Right ventricle myocardium superior (tissue), 1 donor: ENCODE measurements at places on chromosomes 3 and 15.

- DNase-seq = no peak
These were observed 20.9 kb downstream of the TBC1D21 start for GRCh38 chr15:73894133-73894814.

DNA sequence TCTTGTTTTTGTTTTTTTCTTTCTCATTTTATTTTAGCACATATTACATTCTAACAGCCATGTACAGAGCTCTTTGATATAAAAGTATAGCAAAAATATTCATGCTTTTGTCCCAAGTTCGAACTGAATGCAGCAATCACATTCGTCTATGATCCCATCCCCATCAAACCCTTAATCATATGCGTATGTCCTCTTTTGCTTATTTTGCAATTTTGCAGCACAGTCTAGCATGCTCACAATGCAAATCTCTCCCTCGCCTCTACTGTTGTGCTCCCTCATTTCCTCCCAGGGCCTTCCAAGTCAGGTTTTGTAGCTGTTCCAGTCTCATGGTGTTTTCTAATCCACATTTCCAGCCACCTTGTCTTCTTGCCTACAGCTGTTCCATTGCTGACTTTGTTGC, 144.6 kb upstream of the VEPH1 start:
- DNase-seq = no peak

DNA sequence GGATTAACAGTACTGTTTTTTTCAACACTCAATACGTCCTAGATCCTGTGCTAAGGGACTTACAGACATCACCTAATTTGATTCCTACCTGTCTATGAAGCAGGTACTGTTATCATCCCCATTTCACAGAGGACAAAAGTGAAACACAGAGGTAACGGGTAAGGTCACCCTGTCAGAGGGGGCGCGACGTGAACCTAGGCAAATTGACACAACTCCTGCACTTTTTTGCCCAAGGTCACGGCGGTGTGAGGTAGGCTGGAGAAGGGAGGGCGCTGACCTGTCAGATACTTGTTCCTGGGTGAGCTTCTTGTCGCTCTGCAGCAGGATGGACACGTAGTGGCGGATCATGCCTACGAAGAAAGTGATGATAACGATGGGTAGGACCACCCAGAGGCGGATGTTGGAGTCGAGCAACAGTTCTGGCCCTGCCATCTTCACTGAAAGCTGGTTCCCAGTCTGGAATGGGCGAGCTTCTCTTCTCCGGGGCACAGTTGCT, 363 bp downstream of the EMC3 start:
- DNase-seq = no peak

- no peak for DNase-seq
These were observed 54.8 kb upstream of the CHRNB4 start for GRCh38 chr15:78695854-78696253.

GRCh38 chr3:125257536-125257935, 45.0 kb upstream of the SLC12A8 start:
- DNase-seq = no peak

DNA sequence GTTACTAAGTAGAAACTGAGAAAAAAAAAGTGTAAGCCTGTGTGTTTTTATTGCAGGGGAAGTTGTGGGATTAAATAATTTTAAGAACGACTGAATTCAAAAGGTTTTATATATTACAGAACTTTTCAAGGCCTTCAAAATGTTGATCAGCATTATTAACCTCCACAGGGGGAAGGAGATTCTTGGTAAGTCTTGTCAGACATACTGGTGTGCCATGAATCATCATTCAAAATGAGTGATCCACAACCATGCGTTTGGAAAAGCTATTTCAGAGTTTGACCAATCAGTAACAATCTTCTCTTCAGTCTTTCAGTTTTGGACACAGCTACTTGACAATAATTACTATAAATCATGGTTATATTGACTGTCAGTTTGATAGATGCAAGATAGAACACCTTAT, 70.2 kb downstream of the ADAMTS9 start:
- DNase-seq = no peak

DNA sequence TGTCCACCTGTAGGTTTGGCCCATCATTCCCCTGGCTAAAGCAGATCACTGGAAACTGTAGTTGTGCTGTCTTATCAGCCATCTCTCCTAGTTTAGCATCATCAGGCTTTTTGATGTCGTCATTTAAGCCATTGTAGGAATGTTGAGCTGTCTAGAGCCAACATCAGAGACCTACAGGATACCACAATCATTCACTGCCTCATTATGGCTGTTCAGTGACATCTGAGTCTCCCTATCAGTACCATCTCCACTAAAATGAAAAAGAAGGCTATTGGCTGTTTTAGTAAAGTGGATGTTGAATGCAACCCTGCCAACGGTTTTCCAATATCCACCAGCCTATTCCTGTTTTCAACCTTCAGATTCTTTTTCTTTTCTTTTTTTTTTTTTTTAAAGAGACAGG, 29.2 kb downstream of the RLBP1 start:
- DNase-seq = no peak
